ENCODE measurements at places on chromosomes 7 and 10.

- no peak for DNase-seq
These were observed 2.7 kb downstream of the IFIT1 start for GRCh38 chr10:89395141-89395540.

- DNase-seq = no peak
These were observed 233.9 kb upstream of the CACNA2D1 start for GRCh38 chr7:82677493-82677892.

DNA sequence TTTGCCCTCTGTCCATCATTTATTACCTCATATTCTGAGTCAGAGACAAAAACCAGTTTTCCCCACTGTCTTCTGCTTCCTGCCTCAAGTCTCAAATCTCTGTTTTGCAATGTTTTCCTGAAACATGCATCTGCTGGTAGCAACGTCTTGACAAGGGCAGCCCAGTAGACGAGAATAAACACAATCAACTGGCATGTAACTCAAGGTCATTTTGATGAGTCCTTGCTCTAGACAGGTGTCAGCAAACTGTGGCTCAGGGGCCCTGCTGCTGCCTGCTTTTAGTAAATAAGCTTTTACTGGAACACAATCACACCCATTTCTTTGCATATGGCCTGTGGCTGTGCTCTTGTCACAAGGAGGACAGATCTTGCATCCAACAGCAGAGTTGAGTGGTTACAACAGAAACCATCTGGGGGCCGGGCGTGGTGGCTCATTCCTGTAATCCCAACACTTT lies 59.8 kb downstream of the ITIH5 start:
- DNase-seq = no peak

DNA sequence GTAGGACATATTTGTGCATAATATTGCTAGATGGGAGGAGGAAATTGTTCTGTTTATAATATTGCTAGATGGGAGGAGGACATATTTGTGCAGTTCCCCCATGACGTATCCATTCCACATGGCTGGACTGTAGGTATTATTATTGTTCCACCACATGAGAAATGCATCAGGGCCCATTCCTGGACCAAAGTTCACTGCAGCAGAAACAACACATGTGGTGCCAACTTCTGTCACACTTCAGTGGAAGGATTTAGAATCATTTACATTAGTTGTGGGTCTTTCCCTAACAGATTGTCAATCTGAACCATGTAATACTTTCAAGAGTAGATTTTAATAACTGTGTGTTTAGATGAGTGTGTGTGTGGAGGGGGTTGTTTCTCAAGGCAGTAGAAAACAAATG lies 32.7 kb upstream of the MACC1 start:
- no peak for DNase-seq

All from cerebellar nuclear complex (tissue), 1 donor.